ENCODE measurements at places on chromosomes 7 and 10.

DNA sequence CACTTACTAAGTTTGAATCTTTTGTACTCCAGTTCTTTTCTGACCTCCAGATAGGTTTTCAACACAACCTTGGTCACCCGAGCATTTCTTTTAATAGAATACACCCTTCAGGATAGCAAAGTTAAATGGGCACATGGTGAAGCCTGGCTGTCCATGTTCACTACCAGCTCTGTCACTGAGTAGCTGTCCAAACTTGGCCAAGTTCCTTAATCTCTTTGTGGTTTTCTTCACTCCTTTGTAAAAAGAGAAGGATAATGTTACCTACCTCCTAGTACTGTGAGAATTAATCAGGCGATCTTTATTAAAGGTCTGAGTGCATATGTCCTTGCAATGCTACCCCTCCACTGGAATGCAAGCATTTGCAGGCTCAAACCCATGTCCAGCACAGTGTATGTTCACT lies 128.1 kb upstream of the PTPRZ1 start:
- peak; percentile 31 for DNase-seq

DNA sequence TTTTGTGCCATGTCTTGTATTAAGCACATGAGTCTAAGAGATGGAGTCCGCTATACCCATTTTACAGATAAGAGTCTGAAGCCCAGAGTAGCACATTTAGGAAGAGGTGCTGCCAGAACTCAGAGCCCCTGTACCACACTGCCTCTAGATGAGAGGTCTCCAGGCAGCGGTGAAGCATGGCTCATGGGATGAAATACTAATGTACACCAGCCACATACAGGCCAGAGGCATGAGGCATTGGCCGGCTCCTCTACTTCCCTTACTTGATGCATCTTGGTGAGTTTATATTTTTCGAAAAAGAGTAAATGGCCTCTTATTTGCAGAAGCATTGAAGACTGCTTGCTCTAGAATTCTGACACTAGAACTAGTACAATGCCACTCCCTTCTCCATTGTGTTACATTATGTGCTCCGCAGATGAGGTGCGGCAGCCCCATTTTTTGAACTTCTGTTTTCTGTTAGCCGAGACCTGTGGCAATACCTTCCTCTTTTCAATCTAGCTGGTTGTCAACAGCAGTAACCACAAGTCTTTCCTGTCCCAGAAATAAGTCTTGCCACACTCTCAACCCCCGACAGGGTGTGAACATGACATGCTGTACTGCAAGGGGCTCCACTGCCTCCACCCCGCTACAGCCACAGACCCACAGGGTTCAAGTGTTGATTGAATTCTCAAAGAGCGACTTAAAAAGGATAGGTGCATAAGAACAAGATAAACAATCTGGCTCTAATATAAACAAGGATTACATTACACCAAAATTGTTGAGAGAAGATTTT lies 145.3 kb downstream of the CELF2 start:
- DNase-seq: no peak

DNA sequence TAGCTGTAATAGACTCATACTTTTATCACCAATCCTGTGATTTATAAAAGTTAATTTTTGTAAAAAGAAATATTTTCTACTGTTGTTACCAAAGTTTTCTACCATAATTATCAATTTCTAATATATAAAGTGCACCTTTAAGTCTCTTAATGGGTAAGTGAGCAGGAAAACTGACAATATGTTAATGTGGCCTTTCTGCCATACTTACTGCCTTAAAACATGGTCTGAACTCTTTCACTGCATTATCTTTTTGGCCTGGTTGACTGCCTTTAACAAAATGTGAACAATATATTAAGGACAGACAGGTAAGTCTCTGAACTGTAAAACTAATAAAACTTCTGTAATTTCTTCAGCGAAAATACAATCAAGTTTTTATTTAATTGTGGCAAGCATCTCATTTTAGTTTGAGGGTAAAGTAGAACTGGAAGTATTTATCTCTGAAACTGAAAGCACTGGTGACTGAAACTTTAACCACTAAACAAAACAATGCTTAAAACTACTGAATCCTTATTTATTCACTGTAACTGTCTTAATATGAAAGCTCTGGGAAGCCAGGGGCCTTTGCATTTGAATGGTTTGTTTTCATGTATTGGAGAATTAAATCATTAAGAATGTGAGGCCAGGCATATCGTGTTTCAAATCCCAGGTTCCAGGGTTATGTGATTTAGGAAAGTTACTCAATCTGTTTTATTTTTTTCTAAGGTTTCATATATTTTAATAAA lies 948.8 kb upstream of the POT1 start:
- DNase-seq: no peak

GRCh38 chr7:81433692-81434331 lies 336.0 kb downstream of the HGF start:
- DNase-seq: no peak

DNA sequence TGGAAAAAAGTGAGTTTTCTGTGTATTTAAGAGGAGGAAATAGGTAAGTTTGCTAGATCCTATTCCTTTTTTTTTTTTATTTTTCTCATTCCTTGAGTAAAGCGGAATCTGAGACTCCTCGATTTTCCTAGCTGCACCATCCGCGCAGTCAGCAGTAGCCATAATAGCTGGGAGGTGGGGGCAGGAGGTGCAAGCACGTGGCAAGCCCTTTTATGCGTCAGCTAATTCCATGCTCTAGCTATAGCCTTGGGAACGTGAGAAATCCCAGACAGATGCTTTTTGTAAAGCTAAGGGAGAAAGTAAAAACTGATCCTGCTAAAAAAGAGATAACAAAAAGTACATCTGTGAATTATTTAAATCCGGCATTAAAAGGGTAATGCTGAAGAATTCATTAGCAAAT lies 33.2 kb upstream of the TPK1 start:
- no peak for DNase-seq

DNA sequence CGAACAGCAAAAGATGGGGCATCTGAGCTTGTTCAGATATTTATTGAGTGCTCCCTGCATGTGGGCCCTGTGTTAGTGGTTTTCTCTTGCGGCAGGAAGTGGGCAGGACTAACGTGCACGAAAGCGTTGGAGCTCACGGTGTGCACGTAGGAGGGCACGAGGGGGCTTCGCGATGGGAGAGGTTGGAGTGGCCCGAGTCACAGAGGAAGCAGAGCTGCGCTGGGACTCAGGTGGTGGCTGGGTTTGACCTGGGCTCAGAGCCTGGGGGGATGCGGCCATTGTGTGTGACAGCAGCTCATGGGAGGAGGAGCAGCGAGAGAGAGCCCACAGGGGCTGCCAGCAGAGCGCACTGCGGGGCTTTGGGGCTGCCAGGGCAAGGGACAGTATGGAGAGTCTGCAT lies 7.7 kb downstream of the ZSCAN25 start:
- no peak for DNase-seq

GRCh38 chr7:51288896-51289622 lies 27.6 kb downstream of the COBL start:
- peak; percentile 23 for DNase-seq

DNA sequence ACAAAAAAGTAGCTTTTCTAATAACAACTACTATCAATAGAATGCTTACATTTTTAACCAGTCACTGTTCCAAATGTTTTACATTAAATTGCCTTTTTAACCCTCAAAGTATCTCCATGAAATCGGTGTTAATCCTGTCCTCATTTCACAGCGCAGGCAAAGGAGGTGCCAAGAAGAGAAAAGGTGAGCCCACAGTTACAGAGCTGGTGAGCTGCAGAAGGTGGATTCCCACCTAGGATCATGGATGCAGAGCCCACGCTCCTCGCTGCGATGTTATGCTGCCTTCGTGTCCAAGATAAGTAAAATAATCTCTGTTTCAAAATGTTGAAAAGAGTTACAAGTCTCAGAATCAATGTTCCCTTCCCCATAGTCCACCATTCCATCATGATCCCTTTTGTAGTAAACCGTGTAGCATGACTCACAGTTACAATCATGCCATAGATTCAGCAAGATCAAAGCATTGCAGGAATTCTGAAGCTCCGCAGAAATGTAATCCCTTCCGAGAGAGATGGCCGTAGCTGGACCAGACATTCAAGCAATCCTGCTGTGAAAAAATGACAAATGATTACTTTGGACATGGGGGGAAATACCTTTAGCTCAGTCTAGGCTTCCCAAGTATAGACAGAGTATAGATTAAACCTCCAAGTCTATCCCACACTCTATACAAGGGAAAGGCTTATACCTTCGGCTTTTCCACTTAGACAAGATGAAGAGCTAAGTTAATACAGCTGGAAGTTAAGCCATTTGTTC lies 394.7 kb upstream of the AKR1E2 start:
- no peak for DNase-seq

DNA sequence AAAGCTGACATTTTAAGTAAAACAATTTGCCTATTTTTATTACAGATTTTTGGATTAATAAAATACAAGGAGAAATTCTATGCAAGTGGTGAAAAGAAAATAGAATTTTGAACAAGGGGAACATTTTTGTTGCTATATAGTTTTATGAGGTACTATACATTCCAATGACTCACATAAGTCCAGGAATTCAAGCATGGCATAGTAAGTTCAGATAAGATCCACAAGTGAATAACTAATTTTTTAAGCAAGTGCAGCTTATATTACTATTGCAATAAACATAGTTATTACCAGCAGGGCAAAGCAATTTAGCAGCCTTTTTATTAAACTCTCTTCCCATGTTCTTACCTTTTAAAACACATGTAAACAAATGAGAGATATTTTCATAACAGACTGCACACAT lies 1123.5 kb upstream of the LRRN3 start:
- no peak for DNase-seq

- DNase-seq: peak; percentile 19
Measured at GRCh38 chr10:66927971-66928770, 2.3 kb downstream of the LRRTM3 start.

- peak; percentile 81 for DNase-seq
Measured at GRCh38 chr7:82234457-82235049, 209.0 kb downstream of the CACNA2D1 start.

DNA sequence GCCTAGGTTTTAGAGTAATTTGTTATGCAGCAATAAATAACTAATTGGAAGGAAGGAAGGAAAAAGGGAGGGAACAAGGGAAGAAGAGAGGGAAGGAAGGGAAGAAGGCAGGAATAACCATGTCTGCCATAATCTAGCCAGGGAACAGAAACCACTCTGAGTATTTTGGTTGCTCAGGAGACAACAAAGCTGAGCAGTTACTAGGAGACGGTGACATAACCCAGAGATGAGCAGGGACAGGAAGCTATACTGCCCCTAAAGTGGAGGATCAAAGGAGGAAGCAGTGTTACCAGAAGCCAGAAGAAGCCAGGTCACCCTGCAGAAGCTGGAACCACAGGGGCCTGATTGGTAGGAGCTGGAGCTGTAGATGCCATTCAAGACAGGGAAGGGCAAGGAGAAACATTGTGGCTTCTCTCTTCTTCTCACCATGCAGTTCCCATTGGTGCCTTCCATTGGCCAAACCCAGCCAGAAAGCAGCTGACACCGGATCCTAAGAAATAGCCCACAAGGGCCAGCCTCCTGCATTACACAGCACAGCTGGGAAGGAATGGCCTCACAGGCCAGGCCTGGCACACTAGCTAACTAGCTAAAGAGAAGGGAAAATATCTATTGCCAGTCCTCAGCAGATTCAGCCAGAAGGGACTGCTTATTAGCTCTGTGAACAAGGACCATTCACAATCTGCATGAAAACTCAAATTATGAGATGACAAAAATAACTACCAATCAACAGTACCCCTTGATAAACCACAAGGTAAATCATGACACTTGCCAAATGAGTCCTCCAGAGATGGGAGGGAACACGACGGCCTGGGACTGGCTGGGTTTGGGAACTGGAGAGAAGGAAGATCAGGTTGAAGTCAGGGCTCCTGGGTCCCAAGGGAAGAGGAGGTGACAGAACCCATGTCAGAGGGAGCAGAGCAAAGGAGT lies 184.5 kb upstream of the NFE2L3 start:
- DNase-seq: peak; percentile 93

DNA sequence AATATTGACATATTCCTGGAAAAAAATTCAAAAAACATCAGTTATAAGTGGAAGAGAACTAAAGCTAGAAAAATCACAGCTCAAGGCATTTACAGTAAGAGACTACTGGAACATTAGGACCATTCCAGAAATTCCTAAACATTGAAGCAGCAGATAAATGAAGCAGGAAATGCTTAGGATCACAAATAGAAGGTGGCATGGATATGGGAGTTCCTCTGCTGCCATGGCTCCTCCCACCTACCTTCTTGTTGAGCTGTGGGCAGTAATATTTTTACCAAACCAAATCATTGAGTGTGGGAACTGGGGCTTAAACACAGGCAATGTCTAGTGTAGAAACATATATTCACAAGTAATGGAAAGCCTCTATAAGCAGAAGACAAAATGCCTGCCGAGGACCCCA lies 292.8 kb downstream of the ANKRD7 start:
- DNase-seq: no peak

- no peak for DNase-seq
Measured at GRCh38 chr10:70541736-70542564, 60.6 kb downstream of the PRF1 start.

DNA sequence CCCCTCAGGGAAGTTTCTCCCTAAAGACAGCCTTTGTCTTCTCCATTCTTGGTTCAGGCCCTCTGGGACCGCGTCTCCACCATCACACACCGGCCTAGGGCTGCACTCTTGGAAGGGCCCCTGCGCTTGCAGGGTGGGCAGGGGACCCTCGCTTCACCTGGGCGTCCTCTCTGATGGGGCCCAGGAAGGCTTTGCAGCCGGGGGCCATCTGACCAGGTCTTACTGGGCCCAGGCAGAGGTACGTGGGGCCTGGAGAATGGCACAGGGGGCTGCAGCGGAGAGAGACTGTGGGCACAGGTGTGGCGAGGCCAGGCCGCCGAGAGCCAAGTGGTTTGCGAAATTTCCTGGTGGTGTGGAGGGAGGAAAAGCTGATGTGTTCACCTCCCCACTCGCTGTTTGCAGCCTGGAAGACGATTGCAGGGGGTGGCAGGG lies 44.4 kb downstream of the ALOX5 start:
- peak; percentile 49 for DNase-seq

- peak; percentile 28 for DNase-seq
Measured at GRCh38 chr7:94008537-94008936, 4.4 kb upstream of the BET1 start.

DNA sequence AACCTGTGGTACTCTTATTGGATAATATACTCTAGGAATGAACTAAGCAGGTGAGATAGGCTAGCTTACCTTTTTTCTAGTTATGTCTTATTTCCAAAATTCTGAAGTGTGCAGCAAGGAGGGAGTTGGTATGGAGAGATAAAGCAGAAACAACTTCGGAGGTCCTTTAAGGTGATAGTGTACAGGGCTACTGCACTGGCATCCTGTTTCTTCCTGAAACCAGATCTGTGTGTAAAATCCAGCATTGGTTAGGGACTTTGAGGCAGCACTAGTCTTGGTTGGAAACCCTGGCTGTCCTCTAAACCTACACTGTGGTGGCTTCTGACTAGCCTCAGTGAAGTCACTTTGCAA lies 66.9 kb upstream of the STRIP2 start:
- no peak for DNase-seq

- DNase-seq: no peak
Measured at GRCh38 chr10:102801978-102802377, 35.2 kb downstream of the CYP17A1 start.

GRCh38 chr10:103653581-103654037 lies 160.1 kb downstream of the NEURL1 start:
- peak; percentile 73 for DNase-seq
